ENCODE measurements at places on chromosomes 3 and 15. TPM values are rescaled to one million over a fixed set of nuclear protein-coding genes. Genes with fewer than 3 reads are reported as not detected.

Gene NRROS
- total RNA-seq = 2.4 TPM

Gene DPPA2
- total RNA-seq = not detected

Gene NPAP1
- total RNA-seq = not detected

Gene ACSBG1
- total RNA-seq = 0.25 TPM

Gene CD200R1
- 0.82 TPM for total RNA-seq

Gene LRRN1
- total RNA-seq = 0.11 TPM

Gene DNAJA4
- 115 TPM for total RNA-seq

Gene VGLL3
- 4.0 TPM for total RNA-seq

Gene ANKRD34C
- total RNA-seq = 0.66 TPM

Gene NAA50
- 75.0 TPM for total RNA-seq

Gene CD96
- total RNA-seq = 0.33 TPM
